ENCODE measurements at places on chromosomes 16 and 17.

- DNase-seq: no peak
Observed at GRCh38 chr16:12518241-12519175, 285.2 kb downstream of the CPPED1 start.

GRCh38 chr17:27384726-27385125, 71.5 kb upstream of the KSR1 start:
- no peak for DNase-seq

- DNase-seq: peak; percentile 33
Observed at GRCh38 chr17:33049781-33050414, 58.3 kb downstream of the SPACA3 start.

GRCh38 chr17:1787301-1787902, 25.5 kb downstream of the SERPINF1 start:
- DNase-seq: no peak

DNA sequence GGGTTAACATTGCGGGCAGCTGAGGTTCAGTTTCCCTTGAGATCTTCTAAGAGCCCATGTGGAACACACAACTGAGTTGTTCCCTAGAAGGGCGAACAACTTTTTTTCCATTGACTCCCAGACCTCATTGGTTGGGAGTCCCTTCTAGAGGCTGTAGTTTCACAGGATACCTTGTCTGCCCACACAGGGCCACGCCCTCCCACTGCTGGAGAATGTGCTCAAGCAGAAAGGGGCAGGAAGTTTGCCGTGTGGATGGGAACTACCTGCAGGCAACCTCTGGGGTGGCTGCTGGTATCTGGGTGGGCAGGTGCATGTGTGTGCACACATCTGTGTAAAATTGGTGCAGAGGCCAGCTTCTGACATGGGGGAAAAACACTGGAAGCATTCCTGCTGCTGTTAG, 178.8 kb upstream of the PSMD7 start:
- DNase-seq: no peak

GRCh38 chr17:41602524-41602923, 10.0 kb downstream of the KRT16 start:
- DNase-seq: no peak

DNA sequence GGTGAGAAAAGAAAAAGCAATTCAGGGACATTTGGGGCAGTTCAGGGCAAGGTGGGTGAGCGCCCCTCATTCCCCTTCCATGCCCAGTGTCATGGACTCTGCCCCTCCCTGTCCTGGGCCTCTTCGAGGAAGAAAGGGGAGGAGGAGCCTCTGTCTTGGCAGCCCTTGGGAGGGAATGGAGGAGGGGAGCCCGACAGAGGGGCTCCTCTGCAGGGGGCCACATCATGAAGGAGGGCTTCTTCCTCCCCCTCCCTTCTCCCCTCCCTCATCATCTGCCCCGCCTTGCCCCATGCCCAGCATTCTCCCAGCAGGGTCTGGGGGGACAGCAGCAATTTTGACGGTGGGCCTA, 33.2 kb upstream of the TAC4 start:
- no peak for DNase-seq

DNA sequence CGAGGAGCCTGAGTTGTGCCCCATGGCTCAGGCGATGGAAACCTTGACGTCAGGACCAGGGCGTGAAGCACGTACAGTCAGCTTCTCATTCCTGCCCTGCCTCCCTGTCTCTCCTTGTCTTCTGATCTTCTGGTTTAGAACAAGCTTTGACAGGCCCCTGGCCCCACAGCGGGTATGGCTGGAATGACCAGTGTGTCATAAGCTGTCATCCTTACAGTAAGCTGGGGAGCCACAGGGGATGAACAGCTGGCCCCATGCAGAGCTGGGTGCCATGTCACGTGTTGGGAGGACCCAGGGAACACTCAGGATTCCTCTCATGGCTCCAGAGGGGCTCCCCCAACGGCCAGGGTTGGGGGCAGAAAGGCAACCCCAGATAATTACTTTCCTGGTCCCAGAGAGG, 157.6 kb upstream of the PLCG2 start:
- no peak for DNase-seq

DNA sequence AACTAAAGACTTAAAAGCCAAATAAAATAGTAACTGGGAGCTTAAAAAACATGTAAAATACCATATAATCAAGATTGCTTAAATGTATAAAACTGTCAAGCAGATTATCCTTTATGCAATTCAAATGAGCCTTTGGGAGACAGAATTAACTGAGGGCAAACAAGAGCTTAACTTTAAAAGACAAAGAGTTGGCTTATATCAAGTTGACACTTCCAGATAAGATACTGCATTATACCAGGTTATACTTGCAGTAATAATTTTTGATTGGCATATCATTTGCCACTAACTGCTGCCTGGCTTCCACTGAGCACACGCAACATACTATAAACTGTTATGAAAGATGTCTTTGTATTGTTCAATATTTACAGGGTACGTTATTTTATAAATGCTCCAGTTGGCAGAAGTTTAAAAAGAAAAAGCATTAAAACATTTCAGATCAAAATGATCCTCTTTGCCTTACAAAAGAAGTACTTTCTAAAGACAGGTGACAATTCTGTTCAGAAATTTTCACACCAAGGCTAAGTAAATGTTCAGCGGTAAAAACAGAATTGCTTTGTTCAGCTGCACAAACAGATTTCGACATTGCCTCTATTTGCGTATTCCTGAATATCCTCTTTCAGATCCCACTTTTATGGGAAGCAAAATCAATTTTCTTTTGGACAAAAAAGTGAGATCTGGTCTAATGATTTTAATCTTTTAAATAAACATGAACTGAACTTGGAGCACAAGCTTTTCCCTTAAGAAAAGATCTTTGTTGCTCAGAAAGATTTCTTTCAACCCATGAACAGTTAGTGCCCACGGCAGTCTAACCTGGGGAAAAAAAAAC, 50.7 kb downstream of the TOX3 start:
- no peak for DNase-seq

DNA sequence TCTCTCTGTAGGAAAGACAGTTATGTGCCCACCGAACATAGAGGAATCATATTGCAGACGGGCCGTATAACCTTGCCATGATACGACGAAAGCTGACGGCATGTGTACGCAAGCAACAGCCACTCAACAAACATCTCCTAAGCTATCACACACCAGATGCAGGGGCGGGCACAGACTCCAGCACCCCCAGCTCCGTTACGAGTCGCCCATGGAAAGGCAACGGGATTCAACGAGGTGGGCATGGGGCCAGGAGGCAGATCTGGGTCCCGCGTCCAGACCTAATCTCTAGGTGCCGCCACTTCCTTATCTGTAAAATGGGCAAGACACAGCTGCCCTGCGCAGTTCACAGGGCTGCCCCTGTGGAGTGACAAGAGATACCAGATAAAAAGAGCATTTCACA, 35.6 kb downstream of the ABR start:
- DNase-seq: no peak

DNA sequence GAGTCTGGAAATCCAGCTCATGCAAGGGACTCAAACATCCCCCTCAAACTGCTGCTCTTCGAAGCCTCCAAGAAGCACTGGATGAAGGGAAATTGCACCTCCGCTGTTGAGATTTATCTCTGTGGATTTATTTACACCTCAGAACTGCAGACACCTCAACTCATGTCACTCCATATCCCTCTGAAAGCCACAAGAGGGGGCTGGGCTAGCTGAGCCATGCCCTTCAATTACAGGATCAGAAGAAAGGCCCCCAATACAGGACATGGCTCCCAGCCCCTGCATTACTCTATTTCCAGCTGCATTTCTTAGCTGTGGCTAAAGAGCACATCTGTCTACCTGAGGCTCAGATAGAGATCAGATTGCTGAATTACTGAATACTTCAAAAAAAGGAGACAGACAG, 103.1 kb upstream of the DYNLRB2 start:
- no peak for DNase-seq

- no peak for DNase-seq
Observed at GRCh38 chr17:36939802-36940312, 2.6 kb downstream of the LHX1 start.

GRCh38 chr17:17305281-17305801, 2.2 kb downstream of the NT5M start:
- DNase-seq: peak; percentile 61

- peak; percentile 96 for DNase-seq
Observed at GRCh38 chr17:50883850-50884438, 17.8 kb upstream of the TOB1 start.

DNA sequence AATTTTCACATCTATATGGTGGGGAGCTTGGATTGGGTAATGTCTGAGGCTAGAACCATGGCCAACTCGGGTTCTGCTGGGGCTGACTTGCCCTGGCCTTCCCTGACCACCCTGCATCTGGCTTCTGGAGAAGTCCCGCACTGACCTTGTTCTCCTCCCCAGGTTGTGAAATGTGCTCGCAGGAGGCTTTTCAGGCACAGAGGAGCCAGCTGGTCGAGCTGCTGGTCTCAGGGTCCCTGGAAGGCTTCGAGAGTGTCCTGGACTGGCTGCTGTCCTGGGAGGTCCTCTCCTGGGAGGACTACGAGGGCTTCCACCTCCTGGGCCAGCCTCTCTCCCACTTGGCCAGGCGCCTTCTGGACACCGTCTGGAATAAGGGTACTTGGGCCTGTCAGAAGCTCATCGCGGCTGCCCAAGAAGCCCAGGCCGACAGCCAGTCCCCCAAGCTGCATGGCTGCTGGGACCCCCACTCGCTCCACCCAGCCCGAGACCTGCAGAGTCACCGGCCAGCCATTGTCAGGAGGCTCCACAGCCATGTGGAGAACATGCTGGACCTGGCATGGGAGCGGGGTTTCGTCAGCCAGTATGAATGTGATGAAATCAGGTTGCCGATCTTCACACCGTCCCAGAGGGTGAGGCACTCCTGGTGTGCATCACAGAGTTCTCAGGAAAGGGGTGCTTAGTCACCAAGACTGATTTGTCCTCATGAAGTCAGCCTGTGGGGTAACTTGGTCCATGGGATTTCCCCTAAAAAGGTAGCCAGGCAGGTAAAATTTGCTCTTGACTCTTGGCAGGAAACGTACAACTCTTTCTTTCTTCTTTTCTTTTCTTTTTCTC, 6.1 kb downstream of the NOD2 start:
- no peak for DNase-seq

- no peak for DNase-seq
Observed at GRCh38 chr17:72571813-72572396, 451.1 kb downstream of the SOX9 start.

Measured in AML-193 (cell line).